Right ventricle myocardium inferior (tissue), 1 donor: ENCODE measurements at places on chromosomes 3 and 15. TPM values are rescaled to one million over a fixed set of nuclear protein-coding genes. Genes with fewer than 3 reads are reported as not detected.

GRCh38 chr15:70055601-70056051, 42.1 kb downstream of the TLE3 start:
- DNase-seq: no peak

Gene WNT5A
- 6.9 TPM for total RNA-seq

DNA sequence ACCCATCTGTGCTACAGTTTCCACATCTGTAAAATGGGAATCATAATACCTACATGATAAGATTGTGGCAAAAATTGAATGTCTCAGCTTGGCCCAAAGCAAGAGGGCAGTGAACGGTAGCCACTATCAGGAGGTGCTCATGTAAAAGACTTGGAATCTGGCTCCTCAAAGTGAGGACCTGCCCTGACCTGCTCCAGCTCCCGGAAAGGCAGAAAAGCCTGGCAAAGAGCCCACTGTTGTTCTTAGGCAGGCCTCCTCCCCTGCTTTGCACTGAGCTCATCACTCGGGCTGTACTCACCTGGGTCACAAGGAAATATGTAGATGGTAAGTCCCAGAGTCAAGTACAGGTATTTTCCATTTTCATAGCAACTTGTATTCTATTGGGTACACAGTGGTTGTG, 250.7 kb upstream of the TBL1XR1 start:
- DNase-seq: no peak

DNA sequence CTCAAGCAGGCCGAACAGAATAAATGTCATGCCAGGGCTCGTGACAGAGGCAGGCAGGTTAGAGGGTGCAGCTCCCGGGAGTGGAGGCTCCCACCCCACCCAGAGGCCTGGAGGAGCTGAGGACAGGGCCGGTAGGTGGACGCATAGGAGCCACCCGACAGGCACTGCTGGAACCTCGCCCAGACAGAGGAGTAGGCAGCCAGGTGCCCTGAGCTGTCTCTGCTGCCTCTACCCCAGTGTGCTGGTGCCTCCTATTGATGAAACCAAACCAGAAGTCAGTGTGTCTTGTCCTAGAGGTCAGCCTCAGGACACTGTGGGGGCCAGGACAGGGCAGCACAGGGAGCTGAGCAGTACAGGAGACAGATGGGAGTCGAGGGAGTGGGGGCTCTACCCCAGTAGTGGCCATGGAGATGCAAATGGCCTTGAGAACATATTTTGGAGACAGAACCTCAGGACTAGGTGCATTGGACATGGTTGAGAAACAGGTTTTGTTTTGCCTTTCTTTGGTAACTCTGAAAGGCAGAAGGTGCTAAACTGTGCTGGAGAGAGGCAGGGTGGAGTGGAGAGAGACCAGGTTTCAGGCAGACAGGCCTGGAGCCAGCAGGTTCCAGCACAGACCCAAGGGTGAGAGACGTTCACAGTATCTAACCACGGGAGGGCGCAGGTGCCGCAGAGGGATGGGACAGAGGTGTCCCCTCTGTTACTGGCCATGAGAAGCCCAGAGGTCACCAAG, 15.4 kb upstream of the KLF15 start:
- DNase-seq: no peak

- no peak for DNase-seq
Observed at GRCh38 chr3:168327856-168328255, 232.1 kb upstream of the GOLIM4 start.

DNA sequence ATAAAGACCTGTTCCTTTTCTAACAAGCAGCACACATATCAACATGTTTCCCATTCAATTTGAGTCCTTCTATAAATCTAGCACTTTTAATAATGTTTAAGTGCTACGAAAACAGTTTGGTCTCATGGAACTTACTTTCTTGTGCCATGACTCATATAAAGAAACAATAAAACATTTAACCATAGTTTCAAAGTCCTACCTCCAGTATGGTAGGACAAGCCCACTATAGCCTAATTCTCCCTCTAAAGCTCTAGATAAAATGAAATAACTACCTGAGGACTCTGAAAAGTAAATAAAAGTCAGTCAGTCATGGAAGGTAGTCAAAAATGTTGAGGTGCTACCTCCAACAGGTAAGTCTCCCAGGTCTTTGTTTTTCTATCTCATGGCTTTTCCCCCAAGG, 12.0 kb upstream of the PIK3CA start:
- no peak for DNase-seq

Gene LCTL
- total RNA-seq: not detected

GRCh38 chr15:51842852-51843737, 13.6 kb downstream of the TMOD3 start:
- DNase-seq: no peak

DNA sequence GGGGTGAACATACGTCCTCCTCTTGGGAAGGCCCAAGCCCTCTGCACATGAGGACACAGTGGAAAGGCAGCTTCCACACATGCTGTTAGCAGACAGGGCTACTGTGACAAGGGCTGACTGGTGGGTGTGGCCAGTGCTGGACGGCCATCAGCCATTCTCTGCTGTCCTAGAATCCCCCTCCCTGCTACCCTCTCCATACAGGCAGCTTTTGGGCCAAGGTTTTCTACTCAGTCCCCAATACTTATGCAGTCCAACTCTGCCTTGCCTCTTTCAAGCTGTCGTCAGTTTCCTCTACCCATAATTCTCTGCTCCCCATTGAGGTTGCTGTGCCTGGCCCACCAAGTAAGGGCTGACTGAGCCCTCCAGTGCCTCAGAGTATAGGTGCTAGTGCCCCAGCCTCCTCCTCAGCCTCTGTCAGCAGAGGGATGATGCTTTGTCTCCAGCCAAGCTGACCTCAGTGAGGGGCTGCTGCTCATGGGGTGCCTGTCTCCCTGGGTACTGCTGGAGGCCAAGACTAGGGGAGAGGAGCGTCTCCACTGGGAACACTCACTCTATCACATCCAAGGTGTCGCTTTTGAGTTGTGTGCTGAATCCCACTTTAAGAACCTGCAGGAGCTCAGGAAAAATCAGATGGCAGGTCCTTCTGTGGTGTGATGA, 2.8 kb downstream of the LOXL1 start:
- no peak for DNase-seq

- DNase-seq: peak; percentile 76
Observed at GRCh38 chr3:129439226-129439816, 427 bp downstream of the MBD4 start.

GRCh38 chr3:132749786-132750185, 27.6 kb upstream of the NPHP3 start:
- no peak for DNase-seq

DNA sequence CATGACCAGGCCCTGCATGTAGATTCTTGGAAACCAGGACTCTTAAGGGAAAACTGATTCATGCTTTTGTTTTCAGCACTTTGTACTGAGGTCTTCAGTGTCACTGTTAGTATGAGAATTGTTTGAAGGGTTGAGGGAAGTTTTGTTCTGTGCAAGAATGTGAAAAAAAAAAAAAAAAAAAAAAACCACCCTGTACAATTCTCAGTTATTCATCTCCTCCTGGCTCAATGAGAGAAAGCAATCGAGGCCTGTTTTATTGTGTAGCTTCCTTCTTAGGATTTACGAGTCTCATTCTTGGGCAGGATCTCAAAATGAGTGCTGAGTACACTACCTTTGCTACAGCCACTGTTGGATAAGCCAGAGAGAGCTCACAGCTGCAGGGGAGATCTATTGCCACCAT, 469.5 kb downstream of the CNTN4 start:
- no peak for DNase-seq

Gene FYCO1
- total RNA-seq: 107 TPM

DNA sequence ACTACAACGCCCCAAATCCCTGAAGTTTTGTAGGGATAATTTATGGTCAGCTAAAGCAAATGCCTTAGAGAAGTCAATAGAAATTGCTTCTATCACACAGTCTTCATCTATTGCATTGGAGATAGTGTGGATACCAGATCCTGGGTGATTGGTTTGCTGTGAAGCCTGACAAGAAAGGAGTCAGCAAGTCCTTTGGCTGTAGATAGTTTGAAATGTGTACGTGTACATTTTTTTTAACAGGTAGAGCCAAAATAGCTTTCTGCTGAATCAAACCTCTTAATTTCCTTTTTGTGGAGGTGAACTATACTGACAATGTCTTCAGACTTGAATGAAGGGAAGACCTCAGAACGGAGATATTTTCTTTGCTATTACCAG, 312.3 kb downstream of the ZBBX start:
- DNase-seq: no peak

DNA sequence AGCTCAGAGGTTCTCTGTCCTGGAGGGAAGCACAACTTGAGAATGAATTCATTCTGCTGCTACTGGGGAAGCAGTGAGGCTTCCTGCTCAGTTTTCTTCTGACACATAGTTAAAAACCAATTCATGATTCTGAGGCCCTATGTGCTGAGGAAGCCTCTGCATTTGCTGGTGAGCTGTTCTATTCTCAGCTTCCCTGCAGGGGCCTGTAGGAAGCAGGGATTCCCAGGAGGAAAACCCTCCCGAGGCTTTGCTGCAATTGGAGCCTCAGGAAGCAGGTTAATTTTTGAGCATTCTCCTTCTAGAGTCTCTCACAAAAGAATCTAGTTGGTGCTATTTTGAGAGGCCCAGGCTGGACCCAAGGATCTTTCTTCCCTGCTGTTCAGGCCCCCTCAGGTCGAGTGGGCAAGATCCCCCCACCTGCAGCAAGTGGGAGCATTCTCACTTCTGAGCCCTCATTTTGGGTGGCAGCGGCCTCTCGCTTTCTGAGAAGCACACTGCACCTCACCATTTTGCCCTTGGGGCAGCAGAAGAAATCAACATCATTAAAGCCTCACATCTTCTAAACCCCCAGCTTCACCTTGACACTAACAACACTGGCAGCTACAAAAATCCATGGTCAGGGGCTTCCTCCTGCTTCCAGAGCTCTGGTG, 197.5 kb upstream of the TSC22D2 start:
- DNase-seq: no peak

Gene IL17RB
- 3.2 TPM for total RNA-seq

DNA sequence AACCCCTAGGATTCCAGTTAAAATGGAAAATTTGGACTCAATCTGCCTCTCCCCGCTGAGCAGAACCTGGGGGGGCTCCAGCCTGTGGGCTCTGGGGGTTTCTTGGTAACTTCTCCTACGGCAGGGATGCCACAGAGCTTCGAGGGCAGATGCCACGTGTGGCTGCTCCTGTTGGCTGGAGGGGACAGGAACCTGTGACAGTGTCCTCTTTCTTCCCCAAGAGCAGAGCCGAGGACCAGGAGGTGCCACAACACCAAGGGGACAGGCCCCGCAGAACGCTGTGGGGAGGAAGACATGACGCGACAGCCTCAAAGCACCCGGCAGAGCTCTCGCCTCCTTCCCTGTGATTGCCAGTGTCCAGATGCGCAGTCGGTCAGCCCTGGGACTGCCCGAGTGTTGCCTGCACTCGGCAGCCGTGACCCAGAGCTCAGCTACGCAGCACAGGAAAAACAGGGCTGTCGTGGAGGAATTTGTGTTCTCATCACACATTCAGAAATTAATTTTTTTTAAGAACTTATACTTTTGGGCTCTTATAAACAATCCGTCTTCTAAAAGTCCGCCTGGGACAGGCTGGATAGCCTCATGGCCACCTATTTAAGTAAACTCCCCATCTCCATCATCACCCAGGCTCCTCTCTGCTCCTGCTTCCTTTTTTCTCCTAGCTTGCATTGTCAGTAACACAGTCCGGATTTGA, 131.9 kb upstream of the MEF2A start:
- DNase-seq: peak; percentile 55

- DNase-seq: no peak
Observed at GRCh38 chr15:70029297-70029701, 68.4 kb downstream of the TLE3 start.

- no peak for DNase-seq
Observed at GRCh38 chr15:33083232-33084081, 111.1 kb downstream of the FMN1 start.

DNA sequence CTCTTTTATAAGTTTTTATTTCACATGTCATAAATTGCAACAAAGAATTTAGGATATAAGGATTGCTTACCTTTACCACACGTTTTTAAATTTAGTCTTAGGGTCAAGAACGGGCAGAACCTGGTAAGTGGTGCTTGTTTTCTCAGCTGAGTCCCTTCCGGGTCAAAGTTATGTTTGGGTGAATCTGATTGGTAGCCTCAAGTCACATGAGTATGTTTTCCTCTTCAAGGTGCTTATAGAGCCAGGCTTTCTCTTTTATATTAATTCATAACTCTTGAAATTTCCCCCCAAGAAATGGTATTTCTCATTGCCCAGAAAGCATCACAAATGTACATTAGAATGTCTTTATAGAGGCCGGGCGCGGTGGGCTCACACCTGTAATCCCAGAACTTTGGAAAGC, 415.7 kb upstream of the ROBO2 start:
- DNase-seq: no peak

Gene RASL12
- total RNA-seq: 23.3 TPM

GRCh38 chr3:151351648-151352047, 22.3 kb upstream of the P2RY13 start:
- no peak for DNase-seq

Gene MRAS
- 396 TPM for total RNA-seq

GRCh38 chr3:155500194-155500818, 206.8 kb upstream of the STRIT1 start:
- DNase-seq: no peak

DNA sequence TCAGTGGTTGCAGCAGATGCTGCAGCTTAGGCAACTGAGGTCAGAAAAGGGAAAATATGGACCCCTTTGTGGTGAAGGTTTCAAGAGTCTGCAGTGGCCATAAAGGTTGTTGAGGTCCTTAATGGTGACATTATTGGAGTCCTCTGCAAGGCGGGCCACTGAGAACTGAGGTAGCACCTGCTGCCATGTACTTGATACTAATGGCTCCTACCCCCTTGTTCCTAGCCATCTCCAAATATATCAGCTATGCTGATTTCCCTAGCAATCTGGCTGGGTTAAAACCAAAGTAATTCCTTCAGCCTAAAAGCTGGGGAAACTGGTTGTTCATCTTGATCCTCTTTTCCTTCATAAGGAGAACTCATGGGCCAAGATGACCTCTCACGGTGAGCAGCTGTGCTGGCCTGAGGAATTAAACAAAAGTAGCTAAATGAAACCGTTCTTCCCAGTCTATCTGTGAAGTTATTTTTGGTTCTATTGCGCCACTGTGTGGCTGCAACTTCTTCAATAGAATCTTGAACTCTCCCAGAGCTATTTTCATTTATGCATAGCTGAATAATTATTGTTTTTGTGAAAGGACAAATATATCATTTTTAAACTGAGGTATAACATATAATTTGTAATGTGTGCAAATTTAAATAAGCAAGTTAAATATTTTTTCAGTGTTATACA, 76.1 kb upstream of the PLSCR4 start:
- DNase-seq: no peak

GRCh38 chr15:29528276-29528675, 258.7 kb upstream of the NSMCE3 start:
- no peak for DNase-seq

Gene SERPINI2
- not detected for total RNA-seq

GRCh38 chr15:62571072-62571471, 406.0 kb upstream of the C2CD4B start:
- DNase-seq: no peak

DNA sequence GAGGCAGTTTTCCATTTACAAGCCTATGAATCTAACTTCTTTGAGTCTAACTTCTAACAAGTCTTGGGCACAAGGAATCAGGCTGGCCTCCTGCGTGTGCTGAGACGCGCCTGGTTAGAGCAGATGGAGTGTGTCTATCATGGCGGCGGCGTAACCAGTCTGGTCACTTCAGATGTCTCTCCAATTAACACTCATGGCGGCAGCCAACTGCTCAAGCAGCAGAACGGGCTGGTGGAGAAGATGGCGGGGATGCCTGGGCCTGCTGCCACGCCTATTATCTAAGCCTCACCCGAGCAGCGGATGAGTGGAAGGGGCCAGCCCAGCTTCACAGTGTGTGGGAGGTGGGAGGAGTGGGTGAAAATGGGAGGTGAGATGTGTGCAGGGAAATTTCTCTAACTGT, 246.4 kb upstream of the TPRG1 start:
- DNase-seq: no peak

- DNase-seq: no peak
Observed at GRCh38 chr15:58148120-58148519, 9.9 kb downstream of the AQP9 start.
